ENCODE measurements at places on chromosomes 12 and 14.
A peak's percentile ranks its signal among the peaks of the same experiment; 100 is the strongest.

DNA sequence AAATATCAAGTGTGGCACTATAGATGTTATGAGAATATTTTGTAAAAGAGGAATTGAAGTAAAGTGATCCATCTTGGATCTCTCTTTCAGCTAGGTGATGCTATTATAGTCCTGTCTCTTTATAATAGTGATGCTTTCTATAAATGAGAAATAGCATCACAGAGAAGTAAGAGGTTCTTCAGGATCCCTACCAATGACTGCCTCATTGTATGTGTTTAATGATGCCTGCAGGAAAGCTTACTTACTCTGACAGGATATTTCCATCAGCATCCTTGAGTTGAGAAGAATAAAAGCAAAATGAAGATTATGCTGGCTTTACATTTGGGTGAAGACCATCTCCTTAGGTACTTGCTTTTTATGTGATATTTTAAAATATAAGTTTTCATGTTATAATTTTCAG lies 846.0 kb upstream of the LRFN5 start:
- no peak for DNase-seq

DNA sequence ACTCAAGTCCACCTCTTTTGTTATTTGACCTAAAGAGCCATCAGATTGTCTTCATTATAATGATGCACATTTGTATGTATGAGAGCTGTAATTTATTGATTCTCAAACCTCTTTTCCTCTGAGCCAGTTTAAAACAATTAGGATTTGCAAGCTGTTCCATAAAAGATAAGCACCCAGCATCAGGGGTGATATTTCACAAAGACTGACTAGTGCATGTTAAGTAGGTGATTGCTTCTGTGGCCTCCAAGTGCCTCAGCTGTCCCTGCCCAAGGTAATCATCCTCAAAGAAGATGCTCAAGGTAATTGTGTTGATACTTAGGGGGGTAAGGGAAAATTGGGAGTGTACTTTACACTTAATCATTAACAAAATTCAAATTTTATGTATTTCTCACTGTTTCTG lies 18.2 kb downstream of the CEP128 start:
- no peak for DNase-seq

GRCh38 chr12:121980892-121981272 lies 40.8 kb upstream of the BCL7A start:
- DNase-seq = no peak

GRCh38 chr12:47802312-47802711 lies 17.4 kb downstream of the HDAC7 start:
- no peak for DNase-seq

DNA sequence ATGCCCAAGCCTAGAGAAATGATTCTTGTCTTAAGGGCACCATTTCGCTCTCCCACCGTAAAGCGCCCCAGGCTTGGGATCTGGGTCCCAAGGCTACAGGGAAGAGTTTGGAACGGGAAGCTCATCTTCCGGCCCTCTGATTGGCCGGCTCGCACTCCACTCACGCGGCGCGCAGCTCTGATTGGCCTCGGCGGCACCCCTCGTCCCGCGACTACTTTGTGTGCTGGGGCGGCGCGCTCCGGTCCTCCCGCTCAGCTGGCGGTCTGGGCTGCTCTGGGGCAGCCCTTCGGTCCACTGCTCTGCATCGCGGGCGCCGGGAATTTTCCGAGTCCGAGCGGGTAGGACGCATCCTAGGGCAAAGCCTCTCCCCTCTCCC lies 886 bp upstream of the FUT8 start:
- DNase-seq = peak; percentile 80

GRCh38 chr12:5511644-5512600 lies 80.0 kb downstream of the NTF3 start:
- no peak for DNase-seq

DNA sequence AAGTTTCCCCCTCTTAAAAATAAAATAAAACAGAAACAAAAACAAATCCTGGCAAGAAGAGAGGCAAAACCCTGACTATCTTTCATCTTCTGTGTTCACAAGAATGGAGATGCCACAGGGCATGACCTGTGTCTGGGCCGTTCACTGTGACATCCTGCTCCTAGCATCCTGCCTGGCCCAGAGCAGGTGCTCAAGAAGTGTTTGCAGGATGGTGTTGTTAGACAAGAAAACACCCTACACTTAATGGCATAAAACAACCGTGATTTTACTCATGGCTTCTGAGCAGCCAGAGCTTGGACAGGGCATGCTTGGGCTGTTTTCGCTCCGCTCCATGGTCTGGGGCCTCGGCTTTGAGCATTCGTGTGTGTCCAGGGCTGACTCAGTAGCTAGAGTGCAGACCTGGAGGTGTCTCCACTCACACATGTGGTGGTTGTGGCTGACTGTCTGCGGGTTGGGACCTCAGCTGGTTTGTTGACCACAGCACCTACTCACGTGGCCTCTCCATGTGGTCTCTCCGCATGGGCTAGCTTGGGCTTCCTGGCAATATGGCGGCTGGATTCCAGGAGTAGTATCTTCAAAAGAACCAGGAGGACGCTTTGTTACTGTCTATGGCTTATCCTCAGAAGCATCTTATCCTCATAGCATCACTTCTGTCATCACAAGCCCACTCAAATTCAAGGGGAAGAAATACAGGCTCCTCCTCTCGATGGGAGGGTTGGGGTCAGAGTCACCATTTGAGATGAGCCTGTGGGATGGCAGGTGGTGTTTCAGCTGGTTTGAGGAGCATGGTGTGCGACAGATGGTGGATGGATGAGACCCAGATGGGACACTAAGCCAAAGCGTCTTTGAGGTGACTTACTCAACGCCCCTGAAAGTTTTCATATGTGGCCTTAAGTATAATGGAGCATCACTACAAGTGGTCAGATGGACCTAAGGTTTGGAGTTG lies 33.2 kb upstream of the FZD10 start:
- DNase-seq = no peak

- DNase-seq = no peak
Observed at GRCh38 chr14:21346532-21347135, 37.2 kb downstream of the SUPT16H start.

GRCh38 chr14:104096751-104097700 lies 11.5 kb downstream of the ASPG start:
- no peak for DNase-seq

GRCh38 chr14:57492859-57493258 lies 798 bp downstream of the CCDC198 start:
- DNase-seq = no peak

DNA sequence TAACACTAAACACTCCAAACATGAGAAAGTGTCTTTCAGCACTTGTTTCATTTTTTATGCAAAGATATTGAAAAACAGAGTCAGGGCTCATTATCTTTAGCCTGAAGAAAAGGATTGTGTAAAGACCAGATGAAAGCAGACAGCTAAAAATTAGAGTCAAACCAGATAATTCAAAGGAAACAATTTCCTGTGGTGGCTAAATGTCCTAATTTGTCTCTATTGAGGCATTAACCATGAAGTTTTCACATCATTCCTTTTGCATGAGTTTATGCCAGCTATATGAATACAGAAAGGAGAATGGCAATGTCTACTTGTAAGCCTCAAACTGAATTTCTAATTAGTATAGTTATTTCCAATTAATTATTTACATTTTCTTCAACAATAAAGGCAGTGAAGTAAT lies 338.5 kb downstream of the FSCB start:
- DNase-seq = no peak

DNA sequence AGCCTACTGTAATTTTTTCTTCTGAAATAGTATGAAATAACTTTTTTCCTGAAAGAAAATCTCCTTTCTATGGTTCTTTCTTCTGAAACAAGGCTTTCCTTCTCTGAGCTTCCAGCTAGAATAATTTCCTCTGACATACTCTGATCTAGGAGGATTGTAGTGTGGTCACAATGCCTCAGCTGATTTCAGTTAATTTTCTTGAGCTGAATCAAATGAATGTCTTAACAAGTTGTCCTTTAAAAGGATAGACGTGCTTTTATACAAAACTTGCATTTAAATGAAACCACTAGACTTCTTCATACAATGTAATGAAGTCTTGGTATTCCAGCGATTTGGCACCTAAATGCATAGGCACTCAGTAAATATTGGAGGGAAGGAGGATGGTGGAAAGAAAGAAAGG lies 94.4 kb downstream of the BICD1 start:
- no peak for DNase-seq

- DNase-seq = no peak
Observed at GRCh38 chr14:75443203-75443969, 15.6 kb downstream of the JDP2 start.

DNA sequence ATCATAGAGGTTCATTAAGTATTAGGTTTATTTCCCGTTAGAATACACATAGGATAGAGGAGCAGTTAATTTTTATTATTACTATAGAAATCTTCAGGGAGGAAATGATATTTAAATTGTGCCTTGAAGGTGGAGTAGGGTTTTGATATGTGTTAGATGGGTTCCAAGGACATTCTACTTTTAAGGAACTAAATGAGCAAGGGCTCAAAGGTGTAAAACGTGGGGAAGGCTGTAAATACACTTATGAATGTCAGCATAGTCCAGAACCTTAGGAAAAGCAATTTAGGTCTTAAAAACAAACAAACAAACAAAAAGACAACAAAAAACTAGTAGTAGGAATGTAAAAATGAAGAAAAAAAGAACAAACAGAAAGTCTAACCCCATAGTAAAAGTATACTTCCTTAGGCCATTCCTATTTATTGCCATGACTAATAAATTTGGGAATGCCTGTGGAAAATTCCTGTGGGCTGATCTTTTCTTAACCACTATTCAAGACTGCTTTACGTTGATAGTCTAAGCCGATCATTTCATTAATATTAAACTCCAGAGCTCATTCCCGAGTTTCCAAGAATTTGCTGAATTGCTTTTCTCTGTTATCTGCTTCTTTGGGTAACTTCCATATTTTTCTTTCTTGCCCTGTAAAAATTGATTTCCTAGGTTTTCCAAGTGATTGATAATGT lies 180.3 kb downstream of the RAD51B start:
- DNase-seq = no peak

DNA sequence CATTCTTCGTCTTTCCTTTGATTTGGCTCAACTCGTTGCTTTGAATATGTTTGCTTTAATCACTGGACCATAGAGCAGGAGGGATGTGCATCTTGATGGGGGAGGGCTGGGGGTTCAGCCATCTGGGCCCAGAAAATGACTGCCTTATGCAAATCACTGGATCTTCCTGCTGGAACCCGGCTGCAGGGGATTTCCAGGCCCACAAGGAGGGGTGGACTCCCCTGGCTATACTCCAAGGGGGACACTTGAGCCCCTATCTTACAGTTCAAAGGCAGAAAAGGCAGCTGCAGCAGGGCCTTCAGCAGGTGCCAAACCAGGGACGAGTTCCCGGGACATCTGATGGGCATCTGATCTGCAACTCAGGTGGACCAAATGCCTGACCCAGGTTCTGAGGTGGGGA lies 122.5 kb downstream of the DICER1 start:
- no peak for DNase-seq

DNA sequence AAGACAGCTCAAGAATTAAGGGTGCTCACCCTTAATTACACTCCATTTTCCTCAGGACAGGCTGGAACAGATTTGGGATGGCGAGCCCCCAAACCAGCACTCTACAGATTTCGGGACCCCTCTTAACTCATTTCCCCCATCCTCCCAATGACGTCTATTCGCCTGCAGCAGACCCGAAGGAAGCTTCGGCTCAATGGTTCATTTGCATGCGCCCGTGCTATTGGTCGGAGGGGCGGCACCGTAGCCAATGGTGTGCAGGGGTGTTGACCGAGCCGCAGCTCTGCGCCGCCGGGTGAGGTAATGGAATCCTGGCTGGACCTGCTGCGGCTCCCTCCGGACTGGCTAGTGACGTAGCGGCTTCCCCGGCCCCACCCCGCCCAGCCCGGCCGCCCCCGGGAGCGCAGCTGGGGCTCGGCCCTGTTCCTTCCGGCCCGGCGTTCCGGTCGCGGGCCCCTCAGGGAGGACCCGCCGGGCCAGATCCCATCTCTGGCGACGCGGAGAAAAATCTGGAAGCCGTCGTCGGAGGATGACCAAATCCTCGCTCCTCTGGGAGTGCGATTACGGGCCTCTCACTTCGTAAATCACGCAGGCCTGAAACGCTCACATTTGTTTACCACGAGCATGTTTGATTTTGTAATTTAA lies 18.3 kb upstream of the NR4A1 start:
- DNase-seq = peak; percentile 93

- no peak for DNase-seq
Observed at GRCh38 chr12:82805812-82806497, 119.2 kb downstream of the TMTC2 start.

- DNase-seq = peak; percentile 68
Observed at GRCh38 chr12:6323340-6323994, 13.0 kb downstream of the PLEKHG6 start.

DNA sequence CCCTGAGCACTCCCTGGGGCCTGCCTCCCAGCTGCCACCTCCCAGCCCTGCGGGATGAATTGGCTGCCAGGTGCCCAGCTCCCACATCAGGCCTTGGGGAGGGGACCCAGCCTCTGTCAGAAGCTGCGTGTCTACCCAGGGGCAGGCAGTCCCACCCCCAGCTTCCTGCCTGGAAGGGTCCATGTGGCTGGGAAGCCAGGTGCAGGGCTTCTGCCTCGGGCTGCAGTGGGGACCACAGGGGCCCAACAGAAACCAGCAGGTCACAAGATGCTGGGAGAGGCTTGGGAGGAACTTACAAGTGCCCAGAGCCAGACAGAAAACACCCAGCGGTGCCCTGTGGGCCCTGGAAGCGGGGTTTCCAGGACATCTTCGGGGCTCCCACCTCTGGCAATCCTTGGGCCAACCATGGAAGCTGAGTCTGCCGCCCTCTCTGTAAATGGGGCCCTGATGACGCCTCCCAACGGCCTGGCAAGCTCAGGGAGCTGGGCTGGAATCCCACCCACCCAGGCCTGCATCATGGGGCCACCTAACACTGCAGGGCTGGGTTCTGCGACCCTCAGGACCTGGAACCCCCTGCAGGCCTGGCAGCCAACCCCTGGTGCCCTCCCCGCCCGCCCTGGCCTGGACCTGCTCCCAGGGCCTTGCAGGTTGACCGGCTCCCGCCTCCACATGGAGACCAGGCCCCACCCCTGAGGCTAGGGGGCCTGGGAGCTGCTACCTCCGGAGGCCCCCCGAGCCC lies 36.6 kb downstream of the CCNK start:
- no peak for DNase-seq

DNA sequence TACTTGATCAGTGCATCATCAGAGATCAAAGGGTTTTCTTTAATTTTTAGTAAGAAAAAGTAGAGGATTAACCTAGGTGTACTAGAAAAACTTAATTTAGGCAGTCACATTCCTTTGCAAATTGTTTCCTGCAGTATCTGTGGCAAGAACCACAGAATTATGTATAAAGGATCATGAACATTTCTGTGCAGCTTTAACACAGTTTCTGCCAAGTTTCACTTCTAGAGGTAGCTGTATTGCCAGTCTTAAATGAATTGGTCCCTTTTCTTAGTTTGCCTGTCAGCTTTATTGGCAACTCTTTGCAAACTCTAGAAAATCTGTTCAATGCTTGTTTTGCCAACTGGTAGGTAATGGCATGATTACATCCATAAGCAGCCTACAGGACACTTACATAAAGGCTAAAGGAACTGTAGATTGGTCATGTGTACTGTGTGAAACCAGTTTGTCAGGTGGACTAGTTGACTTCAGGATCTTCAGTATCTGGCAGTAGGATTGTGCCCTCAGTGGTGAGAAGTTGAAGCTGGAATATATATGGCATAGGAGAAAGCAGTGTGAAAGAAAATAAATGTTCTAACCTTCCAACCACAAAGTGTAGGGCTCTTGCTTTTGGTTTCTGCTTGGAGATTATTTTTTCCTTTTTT lies 75.9 kb downstream of the TTLL5 start:
- DNase-seq = no peak

All from CD4-positive, alpha-beta T cell treated with Interleukin-21 for 1 hour (primary cell).